ENCODE measurements at places on chromosomes 1 and 21. TPM values are rescaled to one million over a fixed set of nuclear protein-coding genes. Genes with fewer than 3 reads are reported as not detected.

GRCh38 chr1:226220473-226221189 lies 2.8 kb upstream of the MIXL1 start:
- DNase-seq, result no peak
- 0 out of 2 replicates have a peak, but pooled peaks cover 4% of the 10 kb centered on the region for H3K27me3 ChIP-seq
- H3K4me1 ChIP-seq, result peaks cover 12% of the 10 kb centered on the region
- H3K27ac ChIP-seq, result no peak overlapping the region
- H3K36me3 ChIP-seq, result no peaks in the 10 kb centered on the region

GRCh38 chr1:211616231-211616964 lies 37.4 kb upstream of the SLC30A1 start:
- H3K36me3 ChIP-seq, result no peaks in the 10 kb centered on the region
- H3K4me3 ChIP-seq, result no peak overlapping the region
- H3K4me1 ChIP-seq, result peaks cover 58% of the 10 kb centered on the region
- DNase-seq, result no peak
- peak overlapping the region; percentile 52 for H3K27ac ChIP-seq

- H3K36me3 ChIP-seq, result no peaks in the 10 kb centered on the region
- no peak for DNase-seq
- no peak overlapping the region for H3K4me3 ChIP-seq
- H3K27me3 ChIP-seq, result no peaks in the 10 kb centered on the region
- no peak overlapping the region for H3K27ac ChIP-seq
Measured at GRCh38 chr1:167333124-167333523, 112.4 kb downstream of the POU2F1 start.

Gene FCRL5
- not detected for total RNA-seq

Gene KRTAP12-2
- total RNA-seq, result not detected

Gene TDRD10
- not detected for total RNA-seq

Gene SYCP1
- total RNA-seq, result not detected
